Astrocyte of the hippocampus (primary cell): ENCODE measurements at places on chromosomes 1 and 21.

DNA sequence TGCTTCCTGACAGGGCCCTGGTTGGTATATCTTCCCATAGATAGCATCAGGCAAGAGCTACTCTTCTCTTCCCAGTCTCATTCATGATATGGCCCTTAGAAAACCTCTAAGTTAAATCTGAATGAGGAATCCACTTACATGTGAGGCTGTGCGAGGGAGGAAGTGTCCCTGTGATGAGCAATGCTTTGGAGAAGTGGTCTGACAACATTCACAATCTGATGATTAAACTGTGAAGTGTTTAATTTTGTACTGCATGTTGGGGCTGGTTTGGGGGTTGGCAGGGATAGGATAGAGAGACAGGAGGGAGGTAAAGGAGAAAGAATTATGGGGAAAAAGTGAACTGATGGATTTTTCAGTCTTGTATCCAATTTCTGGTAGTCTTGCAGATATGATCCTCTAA is 421.2 kb upstream of the DAB1 start:
- peak; percentile 14 for DNase-seq

- peak; percentile 32 for DNase-seq
These were observed 29.4 kb downstream of the SPATA17 start for GRCh38 chr1:217660353-217661062.

- no peak for DNase-seq
These were observed 1409.4 kb downstream of the MRPL39 start for GRCh38 chr21:24197923-24198322.

DNA sequence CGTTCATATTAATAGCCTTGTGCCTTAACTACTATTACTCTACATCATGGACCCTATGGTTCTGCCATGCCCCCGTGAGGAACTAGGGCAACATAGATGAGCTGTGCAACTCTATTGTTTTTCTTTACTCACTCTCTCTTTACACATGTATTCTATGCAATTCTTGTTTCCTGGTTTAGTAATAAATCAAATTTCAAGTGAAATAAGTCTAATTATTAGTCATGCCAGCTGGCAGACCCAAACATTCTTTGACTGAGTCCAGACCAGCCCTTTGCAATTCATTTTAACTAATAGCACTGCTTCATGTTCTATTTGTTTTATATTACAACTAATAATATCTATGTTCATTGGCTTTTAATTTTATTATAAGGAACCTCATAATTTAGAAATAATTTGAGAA is 789.3 kb upstream of the ADAMTS5 start:
- no peak for DNase-seq

GRCh38 chr1:160883581-160884513 is 1.1 kb downstream of the ITLN1 start:
- no peak for DNase-seq

- peak; percentile 29 for DNase-seq
These were observed 2.0 kb upstream of the RCC2 start for GRCh38 chr1:17441265-17441992.

DNA sequence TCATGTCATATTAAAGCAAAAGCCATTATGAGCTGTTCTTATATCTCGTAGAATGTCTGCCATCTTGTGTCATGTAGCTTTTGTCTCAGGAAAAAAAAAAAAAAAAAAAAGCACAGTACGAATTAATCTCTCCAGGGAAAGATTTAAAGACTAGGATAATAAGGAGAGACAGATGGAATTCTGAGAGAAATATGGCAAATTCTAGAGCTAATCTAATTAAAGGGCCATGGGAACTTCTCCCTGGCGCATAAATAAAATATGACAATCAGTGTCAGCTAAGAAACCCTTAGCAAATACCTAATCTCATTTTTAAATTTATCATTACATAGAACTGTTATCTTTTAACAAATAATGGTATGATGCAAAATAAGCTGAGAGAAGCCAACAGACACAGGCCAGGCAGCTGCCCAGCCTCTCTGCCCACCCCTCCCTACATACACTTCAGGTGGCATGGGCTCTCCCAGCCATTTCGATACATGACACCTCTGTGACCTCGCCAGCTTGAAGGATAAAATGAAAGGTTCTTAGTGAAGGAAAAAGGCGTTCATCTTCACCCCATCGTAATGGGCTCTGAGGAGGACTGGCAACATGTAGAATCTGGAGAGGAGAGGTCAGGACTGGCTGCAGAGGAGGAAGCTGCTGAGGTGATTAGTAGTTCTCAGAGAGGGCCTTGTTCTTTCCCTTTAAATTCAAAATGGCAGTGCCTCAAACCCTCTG is 39.8 kb downstream of the DISC1 start:
- DNase-seq, result no peak

DNA sequence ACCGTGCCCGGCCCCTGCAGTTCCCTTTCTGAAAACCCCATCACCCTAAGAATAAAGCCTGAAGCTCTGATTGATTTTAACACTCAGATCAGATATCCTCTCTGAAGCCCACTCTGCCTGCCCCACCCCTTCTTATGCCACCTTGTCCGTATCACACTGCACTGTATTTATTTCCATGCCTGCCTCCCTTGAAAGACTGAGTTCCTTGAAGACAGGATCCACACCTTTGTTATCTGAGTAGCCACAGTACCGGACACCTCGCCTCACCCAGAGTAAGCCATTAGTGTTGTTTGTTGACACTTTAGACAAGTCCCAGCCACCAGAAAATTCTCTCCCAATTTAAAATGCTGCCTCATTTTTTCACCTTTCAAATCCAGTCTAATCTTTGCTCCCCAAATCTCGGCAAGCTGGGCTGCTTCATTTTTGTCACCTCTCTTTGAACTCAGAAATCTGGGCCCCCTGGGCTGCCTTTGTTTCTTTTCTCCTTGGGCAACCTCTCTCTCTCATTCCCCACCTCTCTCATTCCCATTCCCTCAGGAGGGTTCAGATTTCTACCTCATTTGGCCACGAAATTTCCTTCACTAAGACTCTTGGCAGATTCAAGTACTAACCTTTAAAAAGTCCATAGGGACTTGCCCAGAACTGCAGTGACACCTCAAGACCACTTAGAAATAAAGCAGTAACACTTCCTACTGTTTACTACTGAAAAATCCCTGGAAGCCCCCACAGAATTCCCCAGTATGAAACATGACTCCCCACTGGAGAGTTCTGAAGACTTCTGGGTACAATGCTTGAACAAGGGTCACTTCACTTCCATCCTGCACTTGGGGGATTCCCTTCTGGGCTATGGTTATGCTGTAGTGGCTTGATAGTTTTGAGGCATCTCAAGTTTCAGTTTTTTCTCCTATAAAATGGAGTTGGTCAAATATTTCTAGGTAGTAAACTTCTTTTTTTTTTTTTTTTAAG is 8.7 kb upstream of the PPP1R15B start:
- no peak for DNase-seq

DNA sequence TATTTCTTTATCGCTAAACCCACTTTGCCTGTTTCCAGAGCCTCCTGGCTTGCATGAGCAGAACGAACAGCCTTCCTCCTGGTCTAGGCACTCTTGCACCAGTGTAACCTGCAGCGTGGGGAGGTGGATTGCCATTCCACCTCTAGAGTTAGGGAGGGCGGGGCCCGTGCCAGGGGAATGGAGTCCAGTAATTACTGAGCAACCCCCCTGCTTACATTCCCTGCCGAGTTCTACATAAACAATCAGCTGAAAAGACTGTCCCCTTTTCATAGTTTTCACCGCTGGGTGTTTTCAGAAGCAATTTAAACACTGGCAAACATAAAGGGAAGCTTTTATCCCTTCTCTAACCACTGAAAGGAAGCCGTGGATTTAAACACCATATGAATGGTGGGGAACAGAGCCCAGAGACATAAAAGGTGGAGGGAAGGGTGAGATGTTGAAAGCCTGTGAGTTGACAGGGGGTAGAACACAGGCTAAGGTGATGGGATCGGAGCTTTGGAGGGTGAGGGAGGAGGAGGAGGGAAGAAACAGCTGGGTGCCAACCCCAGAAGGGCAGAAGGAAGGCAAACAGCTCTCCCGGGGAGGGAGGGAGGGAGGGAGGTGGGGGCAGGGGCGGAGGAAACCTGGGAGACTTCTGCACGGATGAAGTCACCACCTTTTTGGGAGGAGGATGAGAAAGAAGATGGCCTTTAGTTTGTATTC is 68.0 kb upstream of the WDR26 start:
- peak; percentile 55 for DNase-seq

DNA sequence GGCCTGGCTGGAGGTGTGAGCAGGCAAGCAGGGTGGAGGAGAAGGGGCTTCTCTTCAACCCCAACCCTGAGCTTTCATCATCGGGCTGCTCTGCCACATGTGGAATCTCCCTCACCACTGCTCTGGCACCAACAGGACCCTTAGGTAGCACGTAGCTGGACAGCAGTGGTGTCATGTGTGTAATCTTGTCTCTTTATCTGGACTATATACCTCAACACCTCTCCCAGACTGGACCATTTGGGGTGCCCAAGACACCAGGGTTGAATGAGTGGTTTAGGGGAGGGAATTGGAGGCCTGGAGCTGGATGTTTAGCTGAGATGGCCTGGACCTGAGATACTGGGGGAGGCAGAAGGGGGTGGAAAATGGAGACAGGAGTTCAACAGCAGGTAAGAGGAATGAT is 63.0 kb downstream of the UBE2T start:
- no peak for DNase-seq

DNA sequence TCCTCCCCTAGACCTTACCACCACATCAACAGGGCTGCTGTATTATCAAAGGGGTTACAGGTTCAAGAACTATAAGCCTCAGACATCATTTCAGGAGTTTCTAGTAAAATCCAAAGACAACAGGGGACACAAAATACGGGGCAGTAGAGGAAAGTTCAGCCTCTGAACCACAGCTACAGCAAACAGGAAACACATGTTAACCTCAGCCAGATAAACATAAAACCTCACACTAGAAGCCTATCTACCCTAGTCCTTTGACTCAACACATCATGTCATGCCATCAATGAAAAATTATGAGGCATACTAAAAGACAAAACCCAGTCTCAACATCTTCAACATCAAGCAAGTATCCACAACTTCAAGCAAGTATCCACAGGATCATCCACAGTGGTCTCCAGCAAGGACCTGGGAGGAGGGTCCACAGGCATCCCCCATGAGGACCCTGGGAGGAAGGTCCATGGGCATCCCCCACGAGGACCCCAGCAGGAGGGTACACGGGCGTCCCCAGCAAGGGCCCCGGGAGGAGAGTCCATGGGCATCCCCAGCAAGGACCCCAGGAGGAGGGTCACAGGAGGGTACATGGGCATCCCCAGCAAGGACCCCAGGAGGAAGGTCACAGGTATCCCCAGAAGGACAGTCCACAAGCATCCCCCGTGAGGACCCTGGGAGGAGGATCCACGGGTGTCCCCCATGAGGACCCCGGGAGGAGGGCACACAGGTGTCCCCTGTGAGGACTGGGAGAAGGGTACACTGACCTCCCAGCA is 440.0 kb downstream of the MATN1 start:
- no peak for DNase-seq

- peak; percentile 22 for DNase-seq
These were observed 130.4 kb downstream of the AK5 start for GRCh38 chr1:77412069-77412819.

DNA sequence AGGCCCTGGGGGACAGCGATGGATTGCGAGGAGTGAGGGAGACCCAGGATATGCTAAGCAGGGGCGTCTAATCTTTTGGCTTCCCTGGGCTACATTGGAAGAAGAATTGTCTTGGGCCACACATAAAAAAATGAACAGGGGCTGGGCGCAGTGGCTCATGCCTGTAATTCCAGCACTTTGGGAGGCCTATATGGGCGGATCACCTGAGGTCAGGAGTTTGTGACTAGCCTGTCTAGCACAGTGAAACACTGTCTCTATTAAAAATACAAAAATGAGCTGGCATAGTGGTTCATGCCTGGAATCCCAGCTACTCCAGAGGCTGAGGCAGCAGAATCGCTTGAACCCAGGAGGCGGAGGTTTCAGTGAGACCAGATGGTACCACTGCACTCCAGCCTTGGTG is 10.8 kb upstream of the PRAMEF12 start:
- DNase-seq, result no peak

DNA sequence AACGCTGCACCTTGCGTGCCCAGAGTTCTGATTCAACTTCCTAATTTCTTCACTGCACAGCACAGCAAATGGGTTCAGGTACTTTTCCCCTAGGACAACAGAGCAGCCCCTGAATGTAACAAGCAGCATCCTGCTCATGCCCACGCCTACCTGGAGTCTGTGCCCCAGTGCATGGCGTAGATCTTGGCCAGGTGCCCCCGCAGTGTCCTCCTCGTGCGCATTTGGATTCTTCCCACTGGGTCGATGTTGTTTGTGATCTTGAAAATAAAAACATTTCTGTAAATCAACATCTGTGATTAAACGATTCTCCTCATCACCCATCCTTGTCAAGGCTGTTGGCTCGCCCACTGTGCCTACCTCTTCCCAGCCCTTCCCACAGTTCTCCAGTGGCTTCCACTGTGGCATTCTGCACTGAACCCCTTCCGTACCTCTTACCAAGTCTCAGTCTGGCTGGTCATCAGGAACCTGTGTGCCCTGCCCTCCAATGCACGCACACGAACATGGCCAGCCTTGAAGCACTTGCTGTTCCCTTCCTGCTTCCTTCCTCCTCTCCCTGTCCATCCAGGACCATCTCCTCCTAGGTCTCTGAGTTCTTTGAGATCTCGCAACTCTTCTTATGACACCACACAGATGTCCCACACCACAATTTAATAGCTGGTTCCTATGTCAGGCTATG is 37.5 kb upstream of the NADK start:
- DNase-seq, result no peak

- peak; percentile 40 for DNase-seq
These were observed 2.3 kb downstream of the EGLN1 start for GRCh38 chr1:231419738-231420298.

GRCh38 chr1:50357186-50357585 is 66.1 kb downstream of the DMRTA2 start:
- DNase-seq, result no peak

- DNase-seq, result no peak
These were observed 90.5 kb downstream of the CD247 start for GRCh38 chr1:167427848-167428247.

GRCh38 chr1:112716133-112716720 is 1.1 kb upstream of the PPM1J start:
- DNase-seq, result peak; percentile 96

- DNase-seq, result no peak
These were observed 253.5 kb upstream of the CACYBP start for GRCh38 chr1:174746024-174746808.

GRCh38 chr1:208834381-208835096 is 590.4 kb upstream of the PLXNA2 start:
- peak; percentile 73 for DNase-seq

DNA sequence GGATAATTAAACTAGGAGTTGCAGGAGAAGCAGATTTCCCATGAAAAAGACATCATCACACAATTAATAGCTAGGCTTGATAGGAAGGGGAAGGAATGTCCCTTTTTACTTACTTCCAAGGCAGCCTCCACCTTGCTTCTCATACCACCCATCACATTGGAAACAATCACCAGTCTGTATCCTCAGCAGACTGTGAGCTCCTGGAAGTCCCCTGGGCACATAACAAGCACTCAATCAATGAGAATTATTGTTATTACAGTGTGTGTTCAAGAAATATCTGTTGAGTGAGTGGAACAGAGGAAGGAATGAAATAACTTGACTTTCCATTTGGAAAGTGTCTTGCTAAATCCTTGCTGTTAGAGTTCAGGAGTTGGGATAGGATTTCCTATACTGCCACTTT is 36.2 kb downstream of the HIVEP3 start:
- no peak for DNase-seq

- no peak for DNase-seq
These were observed 471.7 kb upstream of the ADGRL2 start for GRCh38 chr1:81329041-81329440.

- no peak for DNase-seq
These were observed 13.5 kb downstream of the LZIC start for GRCh38 chr1:9929431-9930385.

- peak; percentile 2 for DNase-seq
These were observed 623.2 kb upstream of the PKN2 start for GRCh38 chr1:88060750-88061491.
